ENCODE measurements at places on chromosomes 5 and 9.

GRCh38 chr5:114153392-114153791, 208.5 kb upstream of the KCNN2 start:
- no peak for DNase-seq

DNA sequence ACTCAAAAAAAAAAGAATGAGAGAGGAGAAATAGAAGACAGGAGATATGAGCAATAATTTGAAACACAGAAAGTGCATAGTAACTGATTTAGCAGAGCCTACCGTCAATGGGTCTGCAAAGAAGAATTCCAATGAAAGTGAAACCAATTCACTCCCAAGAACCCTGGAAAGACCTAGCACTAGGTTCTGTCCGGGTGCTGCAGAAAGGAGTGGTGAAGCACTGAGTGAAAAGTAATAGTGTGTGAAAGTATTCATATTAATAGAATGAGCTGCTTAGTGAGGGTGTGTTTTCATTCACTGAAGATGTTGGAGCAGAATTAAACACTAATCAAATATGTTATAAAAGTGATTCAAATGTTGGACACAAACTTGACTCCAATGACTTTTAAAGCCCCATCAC, 51.3 kb upstream of the SLC30A5 start:
- no peak for DNase-seq

- no peak for DNase-seq
Measured at GRCh38 chr5:180641566-180641900, 7.9 kb downstream of the FLT4 start.

- no peak for DNase-seq
Measured at GRCh38 chr5:1298723-1299510, 4.0 kb upstream of the TERT start.

- DNase-seq: no peak
Measured at GRCh38 chr9:79233542-79233941, 338.2 kb upstream of the TLE4 start.

DNA sequence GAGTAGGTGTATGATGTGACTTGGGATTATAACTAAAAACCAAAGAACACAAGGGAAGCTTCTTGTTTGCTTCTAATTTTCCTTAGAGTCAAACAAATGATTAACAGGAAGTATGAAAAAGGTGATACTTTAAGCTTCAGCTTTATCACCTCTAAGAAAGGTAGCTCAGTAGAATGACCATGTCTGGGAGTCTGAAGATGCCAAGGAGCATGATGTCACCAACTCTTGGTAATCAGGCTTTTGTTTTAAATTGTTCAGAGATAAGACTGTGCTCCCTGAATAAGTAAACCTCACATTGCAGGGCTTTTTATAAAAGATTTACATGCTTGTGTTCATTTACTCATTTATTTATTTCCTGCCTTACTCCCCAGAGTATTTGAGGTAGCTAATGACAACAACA, 169.9 kb downstream of the FER start:
- DNase-seq: no peak

GRCh38 chr9:38278931-38279679, 113.4 kb upstream of the ALDH1B1 start:
- DNase-seq: no peak

GRCh38 chr5:79759436-79759835, 69.8 kb downstream of the CMYA5 start:
- no peak for DNase-seq

GRCh38 chr5:73542020-73542419, 23.4 kb downstream of the ANKRA2 start:
- no peak for DNase-seq

- DNase-seq: no peak
Measured at GRCh38 chr5:53128481-53128880, 18.9 kb upstream of the MOCS2 start.

DNA sequence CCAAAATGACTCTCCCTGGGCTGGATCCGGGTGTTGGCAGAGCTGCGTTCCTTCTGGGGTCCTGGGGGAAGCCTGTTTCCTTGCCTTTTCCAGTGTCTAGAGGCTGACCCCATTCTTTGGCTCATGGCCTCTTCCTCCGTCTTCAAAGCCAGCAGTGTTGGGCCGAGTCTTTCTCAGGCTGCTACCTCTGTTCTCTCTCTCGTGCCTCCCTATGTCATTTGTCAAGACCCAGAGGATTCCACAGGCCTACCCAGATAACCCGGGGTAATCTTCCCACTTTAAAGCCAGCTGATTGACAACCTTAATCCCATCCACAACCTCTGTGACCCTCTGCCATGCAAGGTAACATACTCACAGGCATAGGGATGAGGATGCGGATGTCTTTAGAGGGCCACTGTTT, 55.0 kb upstream of the KCNMB1 start:
- no peak for DNase-seq

DNA sequence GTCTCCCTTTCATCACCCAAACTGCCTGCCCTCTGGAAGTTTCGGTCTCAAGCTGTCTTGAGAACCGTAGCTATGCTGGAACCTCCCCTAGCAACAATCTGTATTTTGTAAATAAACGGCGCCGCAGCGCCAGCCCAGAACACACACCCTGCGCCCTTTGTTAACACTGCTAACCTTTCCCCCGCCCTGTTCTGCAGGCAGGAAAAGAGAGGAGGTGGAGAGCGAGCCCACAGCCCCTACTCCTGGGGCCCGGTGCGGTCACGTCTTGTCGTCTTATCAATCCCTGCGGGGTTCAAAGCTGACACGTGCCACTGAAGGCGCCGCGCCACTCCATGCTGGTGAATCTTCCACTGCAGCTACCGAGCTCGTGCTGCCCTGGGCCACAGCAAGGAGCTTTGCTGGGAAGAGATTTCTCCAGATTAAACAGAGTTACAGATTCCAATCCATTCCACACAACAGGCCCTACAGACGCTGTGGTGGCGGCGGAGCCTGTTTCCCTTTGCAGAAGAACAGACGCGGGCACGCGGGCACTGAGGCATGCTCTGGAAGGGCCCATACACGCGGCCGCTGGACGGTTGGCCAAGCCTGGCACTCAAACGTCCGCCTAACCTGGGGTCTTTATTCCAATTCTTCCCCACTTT, 25.3 kb downstream of the ZDHHC11B start:
- no peak for DNase-seq

DNA sequence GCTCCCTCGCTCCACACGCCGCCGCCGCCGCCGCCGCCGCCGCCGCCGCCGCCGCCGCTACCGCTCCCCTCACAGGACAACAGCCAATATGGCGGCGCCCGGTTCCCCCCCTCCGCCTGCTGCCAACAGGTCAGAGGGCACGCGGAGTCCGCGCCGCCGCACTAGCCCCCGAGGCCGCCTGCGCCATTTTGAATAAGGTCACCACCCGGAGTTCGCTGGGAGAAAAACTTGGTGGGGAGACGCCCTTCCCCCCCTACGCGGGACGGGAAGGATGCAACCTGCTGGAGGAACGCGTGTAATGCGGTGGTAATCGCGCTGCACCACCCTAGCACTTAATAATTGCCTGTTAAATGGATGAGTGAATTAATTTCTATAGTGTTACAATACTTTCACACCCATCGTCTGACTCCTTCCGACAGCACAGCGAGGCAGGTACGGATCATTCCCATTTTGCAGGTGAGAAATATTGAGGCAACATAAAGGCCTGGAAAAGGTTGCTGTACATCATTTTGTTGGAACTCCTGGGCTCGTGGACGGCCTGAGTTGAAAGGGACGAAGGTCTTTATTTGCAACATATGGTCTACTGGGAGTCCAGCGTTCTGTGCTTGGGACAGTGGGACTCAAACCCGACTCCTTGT, at the start of gene FAM193B:
FAM193B (minus strand) TSS at position 90 of the 638 bp plus-strand sequence. CDS start 105 bp downstream, outside the sequence.
- DNase-seq: peak; percentile 94

DNA sequence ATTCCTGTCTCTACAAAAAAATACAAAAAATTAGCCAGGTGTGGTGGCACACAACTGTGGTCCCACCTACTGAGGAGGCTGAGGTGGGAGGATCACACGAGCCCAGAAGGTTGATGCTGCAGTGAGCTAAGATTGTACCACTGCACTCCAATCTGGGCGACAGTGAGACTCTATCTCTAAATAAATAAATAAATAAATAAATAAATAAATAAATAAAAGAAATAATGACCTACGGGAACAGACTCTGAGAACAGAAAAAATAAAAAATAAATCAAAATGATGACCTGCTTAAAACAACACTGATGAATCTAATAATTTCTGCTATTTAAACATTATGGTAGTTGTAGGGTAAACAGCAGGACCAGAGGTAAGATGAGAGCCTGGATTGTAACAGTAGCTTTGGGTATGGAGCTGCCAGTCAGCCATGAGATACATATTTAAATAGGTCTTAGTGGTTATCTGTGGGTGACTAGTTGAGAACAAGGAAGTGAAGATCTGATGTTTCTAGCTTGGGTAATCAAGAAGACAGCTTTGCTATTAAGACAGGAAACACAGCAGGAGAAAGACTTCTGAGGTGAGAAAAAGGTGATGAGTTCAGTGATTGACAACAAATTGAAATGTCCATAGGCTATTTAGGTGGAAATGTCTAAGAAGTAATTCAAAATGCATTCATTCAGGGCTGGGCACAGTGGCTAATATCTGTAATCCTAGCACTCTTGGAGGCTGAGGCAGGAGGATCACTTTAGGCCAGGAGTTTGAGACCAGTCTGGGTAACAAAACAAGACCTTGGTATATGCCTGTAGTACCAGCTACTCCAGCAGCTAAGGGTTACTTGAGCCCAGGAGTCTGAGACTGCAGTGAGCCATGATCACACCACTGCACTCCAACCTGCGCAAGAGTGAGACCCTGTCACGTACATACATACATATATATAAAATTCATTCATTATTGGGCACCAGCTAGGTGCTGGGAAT, 11.0 kb downstream of the RNF145 start:
- DNase-seq: no peak

DNA sequence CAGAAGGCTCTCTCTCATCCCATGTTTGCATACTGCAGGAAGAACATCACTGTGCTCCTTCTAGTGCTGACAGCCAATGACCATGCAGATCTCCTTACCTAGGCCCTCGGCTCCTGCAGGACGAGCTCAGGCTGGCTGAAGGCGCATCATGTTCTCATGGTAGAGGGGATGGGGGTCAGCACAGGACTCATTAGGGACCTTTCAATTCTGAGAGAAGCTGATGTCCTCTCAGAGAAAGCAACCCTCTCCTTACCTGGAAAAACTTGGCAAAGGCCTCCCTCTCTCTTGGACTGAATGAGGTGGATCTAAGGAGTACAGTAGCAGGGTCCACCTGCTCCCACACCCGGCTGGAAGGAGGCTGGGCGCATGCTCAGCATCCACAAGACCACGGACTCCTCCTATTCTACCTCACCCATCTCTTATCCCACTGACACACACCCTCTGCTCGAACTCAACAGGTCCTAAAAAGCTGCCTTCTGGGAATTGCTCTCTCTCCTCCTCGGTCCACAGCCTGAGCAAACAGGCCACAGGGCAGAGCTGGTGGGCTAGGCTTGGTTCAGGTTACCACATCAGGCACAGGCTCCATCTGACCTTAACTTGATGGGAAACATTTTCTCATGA, 2.9 kb downstream of the IPPK start:
- no peak for DNase-seq

GRCh38 chr5:145830594-145830993, 4.5 kb downstream of the PRELID2 start:
- DNase-seq: no peak

DNA sequence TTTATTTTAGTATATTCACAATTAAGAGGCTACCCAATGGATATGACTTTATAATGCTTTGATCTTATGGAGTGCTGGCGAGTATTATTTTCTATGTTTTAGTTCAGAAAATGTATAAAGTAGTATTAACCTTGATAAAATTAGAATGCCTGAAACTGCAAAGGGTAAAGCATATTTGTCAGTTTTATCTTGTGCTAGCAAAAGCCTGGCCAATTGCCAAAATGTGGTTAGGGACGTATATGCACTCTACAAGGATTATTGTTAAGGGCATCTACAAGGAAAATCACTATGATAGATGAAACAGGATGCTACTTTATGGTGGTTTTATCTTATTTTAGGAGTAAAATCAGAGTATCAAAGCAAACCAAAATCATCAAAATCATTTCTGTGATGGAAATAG, 281.7 kb downstream of the CCDC171 start:
- DNase-seq: no peak

- no peak for DNase-seq
Measured at GRCh38 chr5:33524476-33524875, 83.7 kb downstream of the TARS1 start.

DNA sequence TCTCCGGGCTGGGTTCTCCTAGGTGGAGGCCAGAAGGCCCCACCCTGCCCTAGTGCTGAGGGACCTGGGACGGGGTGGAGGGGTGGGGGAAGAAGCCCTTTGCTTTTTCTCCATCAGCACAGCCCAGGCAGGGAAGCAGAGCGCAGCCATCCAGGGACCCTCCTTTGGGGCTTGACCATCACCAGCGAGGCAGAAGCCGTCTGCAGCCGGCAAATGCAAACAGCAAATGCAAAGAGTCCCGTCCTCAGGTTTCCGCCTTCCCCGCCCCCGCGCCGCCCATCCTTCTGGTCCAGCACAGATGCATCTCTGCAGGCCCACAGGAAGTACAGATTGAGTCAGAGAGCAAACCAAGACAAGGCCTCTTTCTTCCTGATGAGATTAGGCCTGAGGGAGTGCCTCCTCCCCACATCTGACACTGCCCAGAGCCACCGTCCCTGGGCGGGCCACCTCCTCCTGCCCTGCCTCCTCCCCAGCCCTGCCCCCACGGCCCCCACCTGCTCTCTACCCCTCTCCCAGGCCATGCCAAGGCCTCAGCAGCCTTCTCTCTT, 23.4 kb downstream of the CORO2A start:
- no peak for DNase-seq

DNA sequence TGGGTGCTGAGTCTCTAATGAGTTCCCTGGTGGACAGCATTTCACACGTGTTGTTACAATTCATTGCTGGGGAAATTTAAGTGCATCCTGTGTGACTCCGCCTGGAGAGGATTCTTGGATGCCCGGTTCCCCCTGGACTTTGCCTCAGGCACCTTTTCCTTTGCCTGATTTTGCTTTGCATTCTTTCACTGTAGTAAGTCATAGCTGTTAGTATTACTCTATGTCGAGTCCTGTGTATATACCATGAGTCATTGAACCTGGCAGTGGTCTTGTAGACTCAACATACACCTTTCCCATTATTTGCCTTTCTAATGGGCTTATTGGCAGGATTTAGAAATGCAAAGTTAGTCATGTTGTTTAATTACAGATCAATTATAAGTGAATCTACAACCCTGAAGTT, 81.9 kb upstream of the DHFR start:
- DNase-seq: no peak

GRCh38 chr5:177327539-177328522, 16.1 kb upstream of the MXD3 start:
- no peak for DNase-seq

GRCh38 chr5:134273642-134274395, 47.9 kb upstream of the PPP2CA start:
- no peak for DNase-seq

DNA sequence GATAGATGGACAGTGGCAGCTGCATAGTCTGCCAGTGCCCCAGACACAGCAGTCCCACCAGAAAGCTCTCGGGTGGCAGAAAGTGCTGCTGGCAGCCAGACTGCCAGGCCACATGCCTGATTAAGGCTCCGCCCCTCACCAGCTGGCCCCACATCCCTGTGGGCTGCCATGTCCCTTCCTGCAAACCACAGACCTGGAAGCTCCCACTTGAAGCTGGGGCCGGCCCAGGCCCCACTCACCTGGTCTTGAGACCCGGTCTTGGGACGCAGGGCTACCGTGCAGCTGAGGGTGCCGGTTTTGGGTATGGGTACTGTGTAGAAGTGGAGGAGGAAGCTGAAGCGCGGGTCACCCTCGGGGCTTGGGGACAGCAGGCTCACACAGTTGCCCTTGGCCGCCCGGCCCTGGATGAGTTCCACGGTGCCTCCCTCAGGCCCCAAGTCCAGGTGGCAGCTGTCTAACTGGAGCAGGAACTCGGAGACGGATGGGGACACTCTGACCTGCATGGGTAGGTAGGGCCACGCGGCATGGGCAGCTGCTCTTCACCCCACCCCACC, 15.3 kb downstream of the FPGS start:
- no peak for DNase-seq

GRCh38 chr5:126189862-126190261, 233.3 kb upstream of the GRAMD2B start:
- DNase-seq: no peak

Measured in activated gamma-delta T cell treated with anti-CD3 and anti-CD28 coated beads, Interleukin-2, amount 50 U/mL, for 16 hours (primary cell).